Progenitor cell of endocrine pancreas (in vitro differentiated cells): ENCODE measurements at places on chromosomes 2 and 18.

GRCh38 chr2:214293593-214293992 is 117.3 kb upstream of the VWC2L start:
- no peak overlapping the region for H3K27ac ChIP-seq
- H3K4me1 ChIP-seq, result peaks cover 1% of the 10 kb centered on the region
- H3K27me3 ChIP-seq, result no peaks in the 10 kb centered on the region

GRCh38 chr2:163570391-163570790 is 165.4 kb downstream of the FIGN start:
- no peak overlapping the region for H3K27ac ChIP-seq
- no peaks in the 10 kb centered on the region for H3K36me3 ChIP-seq
- H3K27me3 ChIP-seq, result no peaks in the 10 kb centered on the region
- H3K4me1 ChIP-seq, result peaks cover 10% of the 10 kb centered on the region
- no peak overlapping the region for H3K4me3 ChIP-seq

DNA sequence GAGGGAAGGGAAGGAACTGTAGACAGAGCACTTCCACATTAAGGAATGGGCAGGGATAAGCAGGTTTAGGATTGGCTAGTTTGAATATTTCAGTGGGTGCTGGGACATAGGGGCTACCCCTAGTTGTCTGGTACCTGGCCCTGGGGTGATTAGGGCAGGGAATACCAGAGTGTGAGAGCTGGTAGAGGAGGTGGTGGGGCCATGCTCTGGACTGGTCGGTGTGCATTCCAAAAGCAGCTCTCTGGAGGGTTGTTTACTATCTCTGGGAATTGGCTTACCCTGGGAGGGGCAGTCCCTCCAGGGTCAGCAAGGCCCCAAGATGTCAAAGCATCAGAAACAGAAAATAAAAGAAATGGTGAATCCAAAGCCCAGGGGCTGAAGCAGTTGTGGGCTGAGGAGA is 103.8 kb downstream of the LAMA3 start:
- H3K27ac ChIP-seq, result no peak overlapping the region
- H3K4me3 ChIP-seq, result no peak overlapping the region
- no peaks in the 10 kb centered on the region for H3K36me3 ChIP-seq
- no peak for DNase-seq

- no peak overlapping the region for H3K27ac ChIP-seq
- H3K27me3 ChIP-seq, result no peaks in the 10 kb centered on the region
- H3K4me3 ChIP-seq, result no peak overlapping the region
- H3K4me1 ChIP-seq, result peaks cover 18% of the 10 kb centered on the region
- DNase-seq, result no peak
Observed at GRCh38 chr2:154189953-154190352, 318.2 kb downstream of the GALNT13 start.

DNA sequence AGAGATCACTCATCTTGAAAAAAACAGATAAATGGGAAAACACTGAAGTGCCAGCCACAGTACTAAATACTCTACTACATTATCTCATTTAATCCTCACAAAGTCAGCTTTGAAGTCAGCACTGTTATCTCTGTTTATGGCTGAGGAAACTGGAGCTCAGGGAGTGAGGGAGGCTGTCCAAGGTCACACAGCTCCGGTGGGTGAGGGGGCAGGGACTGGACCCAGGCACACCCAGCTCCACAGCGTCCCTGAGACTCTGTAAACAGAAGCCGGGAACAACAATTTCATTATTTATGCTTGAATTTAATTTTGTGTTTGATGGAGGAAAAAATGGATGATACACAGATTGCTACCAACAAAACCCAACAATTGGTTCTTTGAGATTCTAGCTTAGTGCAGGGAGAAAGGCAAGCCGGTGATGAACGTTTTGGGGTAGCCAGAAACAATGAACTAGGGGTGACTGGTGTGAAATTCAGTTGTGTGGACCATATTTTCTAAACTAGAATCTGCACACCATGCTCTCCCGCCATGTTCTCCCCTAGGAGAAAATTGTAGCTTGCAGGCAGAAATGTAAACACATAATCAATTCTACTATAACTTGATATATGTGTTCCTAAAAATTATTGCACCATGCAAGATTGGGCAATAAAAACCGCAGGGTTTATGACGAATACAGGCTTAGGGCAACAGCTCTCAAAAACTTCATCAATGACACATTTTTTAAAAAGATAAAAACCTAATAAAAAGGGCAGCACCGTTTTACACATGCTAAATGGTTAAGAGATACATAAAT is at the start of gene GREB1:
TSS of gene GREB1 (plus strand) at position 768 of the 793 bp plus-strand sequence. CDS start 22,570 bp downstream, outside the sequence.
- H3K27me3 ChIP-seq, result no peaks in the 10 kb centered on the region
- H3K36me3 ChIP-seq, result no peaks in the 10 kb centered on the region
- H3K4me3 ChIP-seq, result no peak within 1 kb of the TSS
- H3K27ac ChIP-seq, result no peak within 1 kb of the TSS
- DNase-seq, result no peak
- H3K4me1 ChIP-seq, result peaks cover 22% of the 10 kb centered on the region

DNA sequence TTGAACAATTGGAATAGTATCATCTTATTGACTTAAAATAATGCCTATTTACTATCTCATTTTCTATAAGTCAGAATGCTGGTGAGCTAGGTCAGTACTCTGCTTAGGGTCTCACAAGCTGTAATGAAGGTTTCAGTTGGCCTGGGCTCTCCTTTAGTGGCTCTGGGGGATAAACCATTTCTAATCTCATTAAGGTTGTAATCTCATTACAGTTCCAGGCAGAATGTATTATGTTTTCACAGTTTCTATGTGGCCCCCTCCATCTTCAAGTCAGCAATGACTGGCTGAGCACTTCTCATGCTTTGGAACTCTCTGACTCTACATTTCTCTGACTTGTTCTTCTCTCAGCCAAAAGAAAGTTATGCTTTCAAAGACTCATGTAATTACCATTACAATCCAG is 163.1 kb downstream of the CCDC178 start:
- no peaks in the 10 kb centered on the region for H3K4me1 ChIP-seq
- no peak overlapping the region for H3K4me3 ChIP-seq
- no peaks in the 10 kb centered on the region for H3K36me3 ChIP-seq
- no peak for DNase-seq

DNA sequence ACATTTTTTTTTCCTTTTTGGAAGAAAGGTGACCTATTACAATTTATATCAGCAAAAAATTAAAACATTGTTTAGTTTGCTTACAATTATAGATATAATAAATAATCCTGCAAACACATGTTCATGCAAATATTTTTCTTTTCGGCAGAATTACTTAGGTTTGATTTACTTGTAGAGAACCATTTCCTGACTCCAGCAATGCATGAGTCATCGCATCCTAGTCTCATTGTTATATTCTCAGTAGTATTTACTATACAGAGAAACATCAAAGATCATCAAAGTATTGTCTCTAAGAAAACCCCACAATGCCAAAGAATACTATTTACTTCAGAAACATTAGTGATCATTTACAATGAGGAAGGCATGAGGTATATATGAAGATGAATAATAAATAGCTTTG is 40.4 kb upstream of the MTIF2 start:
- DNase-seq, result no peak
- H3K36me3 ChIP-seq, result peaks cover 19% of the 10 kb centered on the region
- H3K27ac ChIP-seq, result no peak overlapping the region
- no peaks in the 10 kb centered on the region for H3K4me1 ChIP-seq
- H3K27me3 ChIP-seq, result no peaks in the 10 kb centered on the region
- H3K4me3 ChIP-seq, result no peak overlapping the region

DNA sequence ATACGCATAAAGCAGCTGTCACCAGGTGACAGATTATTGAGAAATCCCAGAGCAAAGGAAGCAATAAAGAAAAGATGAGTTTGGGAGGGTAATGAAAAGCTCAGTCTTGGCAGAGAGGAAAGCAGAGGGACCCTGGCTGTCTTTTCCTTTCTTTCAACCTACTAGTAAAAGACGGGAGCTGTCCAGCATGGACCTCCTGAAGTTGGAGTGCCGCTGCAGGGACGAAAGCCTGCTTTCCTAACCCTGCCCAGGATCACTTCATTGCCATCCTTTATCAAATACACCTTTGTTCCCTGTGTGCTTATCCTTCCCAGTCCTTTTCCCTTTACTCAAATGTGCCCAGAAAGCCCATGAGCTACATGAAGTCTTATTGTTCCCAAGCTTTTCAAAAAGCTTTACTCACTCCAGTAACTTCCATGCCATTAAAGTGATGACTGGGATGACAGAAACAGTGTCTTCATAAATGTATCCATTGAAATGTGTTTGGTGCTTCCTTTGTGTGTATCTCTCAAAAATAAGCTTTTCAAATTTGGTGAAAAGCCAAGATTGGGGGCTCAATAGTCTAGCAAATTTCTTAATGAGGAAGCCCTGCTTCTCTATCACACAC is 3.7 kb upstream of the SPR start:
- DNase-seq, result peak; percentile 62
- peaks cover 31% of the 10 kb centered on the region for H3K27me3 ChIP-seq
- H3K36me3 ChIP-seq, result no peaks in the 10 kb centered on the region
- no peak overlapping the region for H3K27ac ChIP-seq

DNA sequence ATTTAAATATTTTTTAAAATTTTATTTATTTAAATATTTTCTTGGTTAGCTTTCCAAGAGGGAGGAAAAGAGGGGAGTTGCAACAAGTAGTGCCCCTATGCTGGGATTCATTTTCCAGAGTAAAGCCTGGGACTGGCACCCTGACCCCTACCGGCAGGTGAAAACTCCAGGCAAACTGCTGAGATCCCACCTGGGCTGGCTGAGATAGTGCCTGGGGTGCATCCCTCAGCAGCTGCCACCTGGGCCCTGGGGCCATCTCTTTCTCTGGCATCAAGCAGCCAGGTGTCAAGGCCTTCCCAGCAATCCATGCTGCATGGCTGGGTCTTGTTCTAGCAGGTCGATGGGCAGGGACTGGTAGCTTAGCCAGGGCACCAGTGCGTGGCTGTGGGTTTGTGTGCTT is 6.6 kb downstream of the SIX2 start:
- DNase-seq, result no peak
- H3K4me1 ChIP-seq, result peaks cover 13% of the 10 kb centered on the region
- peaks cover 1% of the 10 kb centered on the region for H3K36me3 ChIP-seq
- H3K27ac ChIP-seq, result no peak overlapping the region
